ENCODE measurements at places on chromosomes 5 and 9.

DNA sequence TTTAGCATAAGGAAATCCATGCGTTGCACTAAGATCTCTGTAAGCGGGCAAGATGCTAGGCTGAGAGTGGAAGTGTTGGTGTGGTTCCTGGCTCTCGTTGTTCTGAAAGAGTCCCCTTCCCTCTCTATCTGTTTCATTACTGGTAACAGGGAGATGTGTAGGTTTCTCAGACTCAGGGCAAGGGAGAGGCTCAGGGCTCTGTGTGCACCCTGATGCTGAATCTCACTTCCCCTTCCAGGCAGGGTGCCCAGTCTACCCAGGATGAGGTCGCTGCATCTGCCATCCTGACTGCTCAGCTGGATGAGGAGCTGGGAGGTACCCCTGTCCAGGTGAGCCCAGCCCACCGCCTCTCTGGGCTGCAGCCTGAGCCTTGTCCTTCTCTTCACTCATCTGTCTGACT is 45.7 kb downstream of the STOM start:
- no peak for DNase-seq

GRCh38 chr5:140076788-140077187 is 33.7 kb upstream of the NRG2 start:
- DNase-seq, result no peak

DNA sequence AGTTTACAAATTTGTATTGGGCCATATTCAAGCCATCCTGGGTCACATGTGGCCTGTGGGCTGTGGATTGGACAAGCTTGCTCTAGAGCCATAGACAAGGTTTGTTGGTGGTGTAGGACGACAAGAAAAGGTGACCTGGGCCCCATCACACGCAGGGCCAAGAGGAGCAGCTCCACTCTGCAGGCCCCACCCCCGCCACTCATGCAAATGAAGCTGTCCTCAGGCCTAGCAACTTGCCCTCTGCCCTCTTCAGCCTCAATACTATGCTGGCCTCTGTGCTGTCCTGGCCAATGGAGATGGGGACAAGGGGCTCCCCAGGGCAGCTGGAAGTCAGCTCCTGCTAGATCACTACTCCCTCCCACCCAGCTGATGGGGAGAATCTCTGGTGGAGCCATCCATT is 55.2 kb upstream of the TMEM252 start:
- no peak for DNase-seq

DNA sequence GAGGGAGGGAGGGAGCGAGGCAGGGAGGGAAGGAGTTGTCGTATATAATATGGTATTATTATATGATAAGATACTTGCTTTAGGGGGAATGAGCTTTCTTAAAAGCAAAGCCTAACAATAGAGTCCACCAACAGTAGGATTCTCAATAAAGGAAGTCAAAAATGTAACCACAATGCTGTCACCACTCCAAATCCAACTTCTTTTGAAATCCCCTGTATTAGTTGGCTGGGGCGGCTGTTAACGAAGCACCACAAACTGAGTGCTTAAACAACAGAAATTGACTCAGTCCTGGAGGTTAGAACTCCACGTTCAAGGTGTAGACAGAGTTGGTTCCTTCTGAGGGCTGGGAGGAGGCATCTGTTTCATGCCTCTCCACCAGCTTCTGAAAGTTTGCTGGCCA is 23.1 kb downstream of the GAS1 start:
- DNase-seq, result no peak

DNA sequence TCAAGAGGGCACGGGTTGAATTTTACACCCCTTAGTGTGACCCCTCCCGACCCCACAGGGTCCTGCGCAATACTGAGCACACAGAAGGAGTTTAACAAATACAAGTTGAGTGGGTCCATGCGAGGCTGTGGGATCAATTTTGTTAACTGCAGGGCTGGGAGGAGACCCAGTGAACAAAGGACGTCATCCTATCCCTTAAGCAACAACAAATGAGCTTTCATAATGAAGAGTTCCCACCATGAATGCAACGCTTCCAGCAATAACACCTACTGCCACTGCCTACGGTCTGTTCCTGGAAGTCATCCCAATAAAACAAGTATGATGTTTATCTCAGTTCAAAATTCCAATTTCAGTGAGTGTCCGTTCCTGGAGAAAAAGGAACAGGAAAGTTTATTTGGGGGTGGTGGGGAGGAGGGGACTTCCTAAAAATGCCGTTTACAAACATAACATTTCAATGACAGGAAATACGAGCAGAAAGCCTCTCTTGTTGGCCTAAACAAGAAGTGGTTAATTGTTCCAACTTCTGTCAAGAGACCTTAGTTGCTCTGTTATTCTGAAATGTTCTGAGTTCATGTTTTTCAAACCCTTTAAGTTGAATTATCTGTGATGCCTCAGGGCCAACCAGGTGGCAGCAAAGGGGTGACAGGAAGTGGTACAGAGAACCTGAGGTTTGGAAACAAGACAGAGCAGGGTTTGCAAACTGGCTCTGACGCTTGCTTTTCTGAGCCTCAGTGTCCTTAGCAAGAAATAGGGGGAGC is 65.8 kb upstream of the PLPP6 start:
- DNase-seq, result no peak
